Activated CD4-positive, alpha-beta T cell treated with anti-CD3 and anti-CD28 coated beads for 4 hours (primary cell): ENCODE measurements at places on chromosomes 7 and 10.

DNA sequence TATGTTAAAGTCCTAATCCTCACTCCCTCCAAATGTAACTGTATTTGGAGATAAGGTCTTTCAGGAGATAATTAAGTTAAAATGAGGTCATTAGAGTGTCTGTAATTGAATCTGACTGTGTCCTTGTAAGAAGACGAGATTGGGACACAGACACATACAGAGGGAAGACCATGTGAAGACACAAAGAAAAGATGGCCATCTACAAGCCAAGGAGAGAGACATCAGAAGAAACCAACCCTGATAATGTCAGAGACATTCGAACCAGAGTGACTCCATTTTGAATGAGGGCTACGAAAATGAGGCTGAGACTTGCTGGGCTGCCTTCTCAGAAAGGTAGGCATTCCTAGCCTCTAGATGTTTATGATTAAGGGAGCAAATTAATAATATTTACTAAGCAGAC, 542 bp upstream of the SAMD9L start:
- no peak for DNase-seq

- no peak for DNase-seq
Measured at GRCh38 chr10:58666024-58666423, 153.4 kb downstream of the BICC1 start.

GRCh38 chr7:93156884-93157283, 8.7 kb upstream of the SAMD9L start:
- no peak for DNase-seq

GRCh38 chr7:132138817-132139216, 437.5 kb downstream of the PLXNA4 start:
- DNase-seq = no peak

DNA sequence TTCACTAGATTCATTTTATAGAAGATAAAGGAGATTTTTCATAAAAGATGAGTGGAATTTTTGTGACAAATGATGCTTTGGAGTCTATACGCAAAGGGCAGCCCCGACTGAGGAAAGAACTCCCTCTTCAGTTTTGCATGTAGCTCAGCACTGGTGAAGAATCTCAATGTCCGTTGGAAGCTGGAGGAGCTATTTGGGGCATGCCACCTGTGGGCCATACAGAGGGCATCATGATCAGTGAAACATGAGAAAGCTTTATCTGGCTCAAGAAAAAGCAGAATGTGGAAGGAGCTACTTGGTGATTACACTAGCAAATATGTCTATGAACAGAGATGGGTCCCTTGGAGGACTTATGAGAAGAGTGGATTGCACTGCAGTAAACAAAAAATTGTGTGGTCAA, 1359.3 kb downstream of the REEP3 start:
- DNase-seq = no peak

GRCh38 chr7:129990403-129991192, 37.8 kb upstream of the UBE2H start:
- no peak for DNase-seq

DNA sequence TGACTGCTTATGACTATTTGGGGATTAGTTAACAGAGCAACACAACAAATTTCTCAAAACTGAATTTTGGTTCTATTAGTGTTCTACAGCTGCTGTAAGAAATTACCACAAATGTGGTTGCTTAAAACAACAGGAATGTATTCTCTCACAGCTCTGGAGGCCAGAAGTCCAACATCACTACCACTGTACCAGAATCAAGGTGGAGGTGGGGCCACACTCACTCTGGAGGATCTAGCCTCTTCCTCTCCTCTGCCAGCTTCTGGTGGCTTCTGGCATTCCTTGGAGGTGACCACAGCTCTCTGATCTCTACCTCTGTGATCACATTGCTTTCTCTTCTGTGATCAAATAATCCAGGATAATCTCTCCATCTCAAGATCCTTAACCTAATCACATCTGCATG, 194.7 kb upstream of the BMPER start:
- no peak for DNase-seq

- DNase-seq = no peak
Measured at GRCh38 chr7:88344956-88345832, 38.5 kb upstream of the STEAP4 start.

GRCh38 chr10:48274636-48275035, at the start of gene FRMPD2:
Gene FRMPD2 (minus strand): TSS chr10:48274696. CDS start chr10:48274567, 129 bp downstream.
- DNase-seq = no peak

GRCh38 chr7:16278167-16278787, 143.1 kb downstream of the CRPPA start:
- DNase-seq = no peak

GRCh38 chr7:137890449-137890921, 43.7 kb upstream of the DGKI start:
- no peak for DNase-seq

DNA sequence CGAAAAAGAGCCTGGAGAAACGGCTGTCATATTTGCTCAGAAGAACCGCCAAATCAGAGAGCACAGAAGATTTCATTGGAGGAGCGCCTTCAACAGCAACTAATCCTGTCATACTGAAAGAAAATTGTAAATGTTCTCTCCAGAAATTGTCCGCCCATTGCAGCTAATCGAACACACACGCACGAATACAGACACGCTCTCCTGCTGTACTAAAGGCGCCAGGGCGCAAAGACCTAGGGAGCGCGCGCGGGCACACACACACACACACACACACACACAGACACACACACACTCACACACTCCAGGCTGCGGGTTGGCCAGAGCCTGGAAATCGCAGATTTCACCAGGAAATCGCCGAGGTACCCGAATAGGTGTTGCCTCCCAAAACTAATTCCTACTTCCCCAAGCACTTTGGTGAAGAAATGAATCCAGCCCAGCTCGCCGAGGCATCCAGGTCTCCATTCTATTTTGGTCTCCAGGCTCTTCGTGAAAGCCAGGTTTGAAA, at the start of gene CHRM2:
Gene CHRM2, plus strand, starts transcription at position 157 of the 505 bp plus-strand sequence. CDS start 146,214 bp downstream, outside the sequence.
- no peak for DNase-seq

DNA sequence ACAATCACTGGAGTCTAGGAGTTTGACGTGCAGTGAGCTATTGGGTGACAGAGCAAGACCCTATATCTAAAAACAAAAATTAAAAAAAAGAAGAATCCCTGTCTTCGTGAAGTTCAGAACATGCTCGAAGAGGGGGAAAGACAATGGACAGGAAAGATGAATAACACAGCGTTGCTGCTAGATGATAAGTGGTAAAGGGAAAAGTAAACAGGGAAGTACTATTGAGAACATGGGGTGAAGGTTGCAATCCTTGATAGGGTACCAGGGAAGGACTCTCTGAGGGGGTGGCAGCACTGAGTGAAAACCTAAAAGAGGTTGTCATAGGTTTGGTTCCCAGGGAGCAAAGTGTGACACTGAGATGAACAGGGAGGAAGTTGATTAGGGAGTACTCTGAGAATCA, 2.8 kb upstream of the ABRAXAS2 start:
- no peak for DNase-seq
